ENCODE measurements at places on chromosomes 7 and 10. TPM values are rescaled to one million over a fixed set of nuclear protein-coding genes. Genes with fewer than 3 reads are reported as not detected.

Gene AFAP1L2
- 39.1 TPM for polyA plus RNA-seq

DNA sequence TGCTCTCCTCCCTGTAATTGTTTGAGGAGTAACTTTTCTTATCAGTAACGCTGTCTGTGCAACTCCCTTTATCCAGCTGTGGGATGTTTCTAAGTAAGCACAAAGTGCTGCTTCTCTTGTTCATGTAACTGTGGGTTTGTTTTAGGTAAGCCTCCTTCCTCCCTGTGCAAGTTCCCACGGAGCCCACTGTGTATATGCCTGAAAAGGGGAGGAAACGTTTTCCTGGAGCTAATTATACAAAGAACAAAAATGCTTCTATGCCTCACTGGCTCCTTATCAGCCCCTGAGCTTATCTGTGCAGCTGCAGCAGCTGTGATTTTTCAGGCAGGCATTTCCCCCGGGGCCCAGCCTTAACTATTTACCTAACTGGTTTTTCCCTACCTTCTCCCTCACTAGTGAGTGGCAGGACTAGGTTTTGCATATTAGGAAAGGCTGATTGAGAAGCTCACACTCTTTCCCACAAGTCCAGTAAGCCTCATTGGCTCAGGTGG lies 593.4 kb upstream of the GHITM start:
- no peak for DNase-seq

DNA sequence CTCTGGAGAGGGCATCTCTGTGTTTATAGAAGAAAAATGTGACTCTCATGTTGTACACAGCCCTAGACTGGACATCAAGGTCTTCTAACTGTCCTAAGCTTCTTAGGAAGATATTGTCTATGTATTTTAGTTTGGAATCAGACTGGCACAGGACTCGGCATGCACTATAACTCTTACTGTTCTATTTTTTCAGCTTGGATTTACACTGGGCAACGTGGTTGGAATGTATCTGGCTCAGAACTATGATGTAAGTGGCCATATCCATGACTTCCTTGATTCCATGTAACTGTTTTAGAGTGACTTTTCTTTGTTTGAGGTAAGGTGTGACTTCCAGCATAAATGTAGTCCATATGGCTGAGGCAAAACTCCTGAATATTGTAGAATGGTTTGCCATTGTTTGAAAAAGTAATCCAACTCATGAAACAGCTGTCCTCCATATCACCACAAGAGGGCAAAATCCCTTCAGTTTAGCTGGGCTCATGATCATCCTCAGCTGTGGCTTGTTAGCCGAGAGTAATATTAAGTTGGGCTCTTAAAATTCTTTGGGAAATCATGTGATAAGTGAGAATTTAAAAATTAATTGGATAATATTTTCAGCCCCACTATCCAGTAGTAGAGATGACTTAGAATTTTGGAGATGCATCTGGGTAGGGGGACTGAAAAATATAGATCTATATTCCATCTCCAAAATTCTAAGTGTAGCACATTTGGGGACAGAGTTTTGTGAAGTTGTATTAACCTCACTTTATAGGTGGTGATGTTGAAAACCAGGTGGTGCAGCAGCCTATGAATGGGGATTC lies 10.4 kb downstream of the STMP1 start:
- peak; percentile 59 for DNase-seq

DNA sequence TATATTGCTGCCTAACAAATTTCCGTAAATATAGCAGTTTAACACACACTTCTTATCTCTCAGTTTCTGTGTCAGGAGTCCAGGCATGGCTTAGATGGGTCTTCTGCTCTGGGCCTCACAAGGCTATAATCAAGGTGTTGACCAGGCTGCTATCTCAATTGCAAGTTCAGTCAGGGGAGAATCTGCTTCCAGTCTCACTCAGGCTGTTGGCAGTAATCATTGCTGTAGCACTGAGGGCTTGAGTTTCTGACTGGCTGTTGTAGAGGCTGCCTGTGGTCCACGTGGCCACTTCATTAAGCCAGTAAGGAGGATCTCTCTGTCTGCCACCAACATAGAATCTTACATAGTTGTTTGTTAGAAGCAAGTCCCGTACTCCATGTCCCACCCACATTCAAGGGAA lies 138.4 kb downstream of the ST7 start:
- DNase-seq = no peak

Gene UBTD1
- polyA plus RNA-seq = 6.5 TPM

- peak; percentile 33 for DNase-seq
These were observed 96.4 kb upstream of the ZMIZ1 start for GRCh38 chr10:78972160-78972946.

- no peak for DNase-seq
These were observed 2.1 kb upstream of the TRIL start for GRCh38 chr7:28960071-28960840.

GRCh38 chr10:124150807-124151417 lies 57.5 kb upstream of the CHST15 start:
- no peak for DNase-seq

DNA sequence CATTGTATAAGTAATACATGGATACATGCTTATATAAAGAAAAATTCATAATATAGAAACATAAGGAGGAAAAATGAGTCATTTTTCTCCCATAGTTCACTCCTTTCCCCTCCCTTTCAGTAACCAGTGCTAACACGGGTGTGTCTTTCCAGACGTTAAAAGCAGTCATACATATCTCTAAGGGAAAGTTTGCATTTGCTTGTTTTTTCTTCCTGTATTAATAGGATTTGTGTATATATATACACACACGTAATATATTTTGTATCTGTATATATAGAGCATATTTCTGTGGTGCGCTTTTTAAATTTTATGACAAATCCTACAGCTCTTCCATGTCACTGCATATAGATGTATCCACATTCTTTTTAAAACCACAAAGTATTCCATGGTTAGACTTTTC lies 78.8 kb downstream of the RALA start:
- no peak for DNase-seq

DNA sequence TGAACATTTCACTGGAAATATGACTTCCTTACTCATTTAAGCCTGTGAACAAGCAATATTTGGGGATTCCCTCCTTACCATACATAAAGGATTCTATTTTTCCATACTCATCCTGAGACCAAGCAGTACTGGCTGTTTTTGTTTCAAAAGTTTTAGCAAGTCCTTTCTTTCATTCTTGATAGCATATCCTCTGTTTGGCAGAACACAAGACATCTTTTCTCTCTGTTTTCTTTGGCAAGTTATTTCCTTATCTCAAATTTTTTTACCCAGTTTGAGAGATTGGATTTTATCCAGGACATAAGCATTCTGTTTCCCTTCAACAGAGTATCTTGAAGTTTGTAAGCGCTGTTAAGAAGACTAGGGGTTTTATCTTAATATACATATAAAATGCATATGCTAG lies 3.0 kb upstream of the WASL start:
- peak; percentile 21 for DNase-seq

Gene FAM237B
- polyA plus RNA-seq = 1.1 TPM

GRCh38 chr10:26173837-26174236 lies 42.7 kb upstream of the GAD2 start:
- DNase-seq = no peak

- DNase-seq = no peak
These were observed 12.0 kb downstream of the GET4 start for GRCh38 chr7:888081-889024.

Gene SPDYE8
- 1.1 TPM for polyA plus RNA-seq

GRCh38 chr10:62005281-62005680 lies 103.8 kb downstream of the ARID5B start:
- DNase-seq = no peak

- DNase-seq = no peak
These were observed 21.7 kb upstream of the PCGF5 start for GRCh38 chr10:91198781-91199180.

- DNase-seq = no peak
These were observed 314.4 kb upstream of the MKI67 start for GRCh38 chr10:128440513-128441160.

GRCh38 chr7:157003756-157004520 lies 6.5 kb downstream of the MNX1 start:
- DNase-seq = no peak

DNA sequence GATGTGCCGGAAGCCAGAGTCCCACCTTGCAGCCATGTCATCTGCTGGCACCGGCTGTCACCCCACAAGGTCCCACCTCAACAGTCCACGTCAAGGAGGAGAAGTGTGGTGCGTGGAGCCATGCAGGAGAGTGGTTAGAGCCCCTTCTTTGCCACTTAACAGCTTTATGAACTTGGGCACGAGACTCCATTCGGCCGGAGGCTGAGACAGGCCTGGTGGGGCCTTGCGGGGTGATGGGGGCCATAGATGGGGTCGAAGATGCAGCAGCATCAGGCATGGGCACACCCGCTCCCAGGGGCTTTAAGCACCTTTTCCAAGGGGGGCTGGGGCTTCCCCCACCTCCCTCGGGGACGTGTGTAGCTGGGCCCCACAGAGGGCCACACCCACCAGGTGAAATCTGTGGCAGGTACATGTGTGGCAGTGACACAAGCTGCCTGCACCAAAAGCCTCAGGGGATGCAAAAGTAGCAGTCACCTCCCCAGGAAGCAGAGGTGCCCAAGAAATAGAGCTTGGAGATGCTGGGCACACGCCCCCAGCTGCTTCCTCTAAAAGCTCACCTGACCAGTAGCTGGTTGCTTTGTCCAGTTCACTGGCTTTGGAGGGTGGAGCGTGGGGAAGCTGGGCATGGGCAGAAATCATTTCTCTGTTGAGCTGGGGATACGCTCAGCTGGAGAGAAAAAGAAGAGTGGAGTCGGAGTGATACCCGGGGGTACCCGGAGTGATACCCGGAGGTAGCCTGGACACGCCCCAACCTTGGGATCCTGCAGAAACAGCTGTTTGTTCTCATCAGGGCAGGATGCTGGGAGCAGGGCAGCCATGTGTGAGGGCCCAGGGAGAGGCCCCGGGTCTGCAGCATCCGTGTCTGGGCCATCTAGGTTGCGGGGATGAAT lies 199.8 kb downstream of the EBF3 start:
- DNase-seq = no peak

DNA sequence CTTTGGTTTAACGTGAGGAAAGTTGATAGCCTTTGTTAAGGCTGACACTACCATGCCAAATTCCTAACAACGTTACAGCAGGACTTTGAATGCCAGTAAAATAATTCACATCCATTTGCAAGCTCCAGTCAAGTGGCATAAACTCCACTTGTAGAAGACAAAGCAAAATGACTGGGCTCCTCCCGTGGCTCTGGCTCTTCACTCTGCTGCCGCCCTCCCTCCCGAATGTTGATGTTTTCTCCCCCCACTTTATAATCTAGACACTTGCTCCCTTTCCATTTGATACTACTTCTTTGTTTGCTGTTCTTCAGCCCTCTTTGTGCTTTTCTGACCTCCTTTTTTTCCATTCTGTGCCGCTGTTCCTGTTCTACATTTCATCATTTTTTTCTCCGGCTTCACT lies 22.8 kb upstream of the ITGB8 start:
- no peak for DNase-seq

DNA sequence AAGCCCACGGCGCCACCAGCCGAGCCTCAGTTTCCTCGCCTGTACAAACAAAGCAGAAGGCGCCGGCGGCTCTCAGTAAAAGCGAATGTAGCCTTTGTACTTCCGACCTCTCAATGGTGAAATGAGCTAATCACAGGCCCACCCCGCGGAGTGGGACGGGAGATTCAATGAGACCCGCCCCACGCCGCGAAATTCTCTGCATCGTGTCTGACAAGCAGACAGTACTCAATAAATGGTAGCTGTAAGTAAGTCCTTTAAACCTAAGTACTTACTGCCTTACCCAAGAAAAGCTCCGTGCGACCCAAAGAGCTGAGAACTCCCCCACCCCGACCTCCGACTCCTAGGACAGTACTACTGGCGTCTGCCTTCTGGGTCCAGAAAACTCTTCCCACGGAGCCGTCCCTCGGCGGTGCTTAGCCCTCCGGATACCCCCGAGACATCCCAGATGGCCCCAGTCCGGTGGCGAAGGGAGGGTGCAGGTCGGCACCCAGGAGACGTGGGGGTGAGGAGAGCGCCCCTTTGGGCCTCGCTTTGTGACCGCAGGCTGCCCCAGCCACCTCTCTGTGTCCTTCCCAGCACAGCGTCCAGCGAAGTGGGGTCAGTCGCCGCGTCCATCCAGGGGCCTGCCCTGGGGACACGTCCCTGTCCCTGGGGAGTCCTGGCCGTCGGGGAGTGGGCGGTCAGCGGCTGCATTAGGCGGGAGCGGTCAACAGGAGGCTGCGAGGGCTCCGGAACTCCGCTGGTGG lies 972 bp upstream of the CXCL12 start:
- DNase-seq = no peak

Data from left kidney (tissue), 8 donors.